ENCODE measurements at places on chromosomes 7 and 10.

- no peak for DNase-seq
These were observed 19.9 kb upstream of the GPR141 start for GRCh38 chr7:37663693-37664092.

DNA sequence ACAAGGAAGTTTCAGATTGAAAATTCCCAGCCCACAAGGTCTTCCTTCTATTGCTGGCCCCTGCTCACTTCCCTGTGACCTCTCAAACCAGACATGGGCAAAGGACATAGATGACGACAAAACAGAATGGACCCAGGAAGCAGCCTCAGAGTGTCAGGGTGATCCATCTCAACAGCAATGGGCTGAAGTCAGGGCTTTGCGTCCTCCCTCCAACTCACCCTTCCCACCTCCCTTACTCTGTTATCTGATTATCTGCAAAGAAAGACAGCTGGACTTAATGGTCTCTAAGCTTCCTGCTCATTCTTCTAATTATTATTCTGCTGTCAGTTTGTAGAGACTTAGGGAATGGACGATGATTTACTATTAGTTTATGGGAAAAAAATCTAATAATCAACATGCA lies 115.9 kb downstream of the PIP4K2A start:
- DNase-seq = no peak

- no peak for DNase-seq
These were observed 1.0 kb downstream of the PRR15 start for GRCh38 chr7:29564496-29565223.

GRCh38 chr10:42734536-42734935 lies 48.1 kb upstream of the BMS1 start:
- no peak for DNase-seq

All from kidney epithelial cell (primary cell).